Stimulated activated CD4-positive, alpha-beta T cell treated with anti-CD3 and anti-CD28 coated beads, Interleukin-2, amount 100 ng/mL, for 4 hours (primary cell): ENCODE measurements at places on chromosomes 4 and X.

DNA sequence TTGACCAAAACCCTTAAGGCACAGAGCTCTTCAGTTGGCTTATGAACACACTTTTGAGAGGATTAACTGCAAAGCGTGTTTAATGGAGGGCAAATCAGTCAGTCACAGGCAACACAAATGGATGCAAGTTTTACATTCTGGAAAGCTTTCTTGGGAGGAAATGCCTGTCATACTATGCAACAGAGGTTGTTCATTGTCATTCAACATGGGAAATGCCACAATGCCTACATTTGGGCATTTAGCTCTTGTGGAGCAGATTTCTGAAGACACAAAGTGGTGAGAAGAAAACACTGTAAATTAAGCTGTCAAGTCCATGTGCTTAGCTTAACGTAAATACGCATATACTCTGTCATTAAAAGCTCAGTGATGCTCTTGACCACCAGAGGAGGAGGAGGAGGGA is 41.1 kb downstream of the CBLL2 start:
- no peak for DNase-seq

- no peak for DNase-seq
These were observed 312.6 kb downstream of the EVC2 start for GRCh38 chr4:5395781-5396180.

- DNase-seq: no peak
These were observed 97.9 kb downstream of the MAB21L2 start for GRCh38 chr4:150679765-150680343.

DNA sequence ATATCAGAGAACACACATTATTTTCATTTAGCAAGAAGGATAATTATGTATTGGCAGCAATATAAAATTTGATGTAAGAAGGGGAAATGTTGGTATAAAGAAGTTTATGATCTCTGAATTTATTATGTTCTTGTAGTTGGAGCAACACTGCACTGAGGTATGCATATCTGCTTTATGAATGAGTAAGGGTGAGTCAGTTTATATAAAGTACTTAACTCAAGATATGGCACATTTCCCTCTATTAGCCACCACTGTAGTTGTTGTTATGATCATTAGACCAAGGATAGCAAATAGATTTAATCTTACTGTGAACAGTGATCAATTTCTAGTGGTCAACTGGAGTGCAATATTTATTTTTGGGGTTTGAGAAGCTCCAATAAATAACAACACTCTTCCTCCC is 66.6 kb downstream of the SNX25 start:
- no peak for DNase-seq

- no peak for DNase-seq
These were observed 11.4 kb downstream of the TMEM165 start for GRCh38 chr4:55407119-55407518.
